ENCODE measurements at places on chromosomes 2 and 18.

- peak; percentile 93 for DNase-seq
Measured at GRCh38 chr2:220279372-220279771, 651.9 kb downstream of the SLC4A3 start.

GRCh38 chr2:127597046-127597983, 48.6 kb upstream of the GPR17 start:
- DNase-seq, result no peak

DNA sequence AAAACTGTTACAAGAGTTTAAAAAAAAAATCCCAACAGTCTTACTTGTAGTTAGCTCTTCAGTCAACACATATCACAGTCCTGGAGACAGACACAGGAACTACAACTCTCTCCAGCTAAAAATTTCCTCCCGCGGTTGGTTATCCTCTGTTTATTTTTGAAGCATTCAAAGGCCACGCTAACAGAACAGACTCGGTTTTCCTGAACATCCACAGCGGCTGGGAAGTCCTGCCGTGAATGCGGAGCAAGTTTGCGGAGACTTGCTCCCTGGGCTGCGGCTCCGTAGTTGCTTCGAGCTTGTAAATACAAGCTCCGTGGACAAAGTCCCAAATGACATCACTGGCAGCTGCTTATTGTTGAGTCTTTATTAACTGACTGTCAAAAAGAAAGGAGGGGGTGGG, at the start of gene NCKAP5:
NCKAP5 (minus strand) TSS at position 292 of the 400 bp plus-strand sequence. CDS start 50,937 bp downstream, outside the sequence.
- peak; percentile 38 for DNase-seq

GRCh38 chr2:26674002-26674751, 18.3 kb upstream of the KCNK3 start:
- no peak for DNase-seq

DNA sequence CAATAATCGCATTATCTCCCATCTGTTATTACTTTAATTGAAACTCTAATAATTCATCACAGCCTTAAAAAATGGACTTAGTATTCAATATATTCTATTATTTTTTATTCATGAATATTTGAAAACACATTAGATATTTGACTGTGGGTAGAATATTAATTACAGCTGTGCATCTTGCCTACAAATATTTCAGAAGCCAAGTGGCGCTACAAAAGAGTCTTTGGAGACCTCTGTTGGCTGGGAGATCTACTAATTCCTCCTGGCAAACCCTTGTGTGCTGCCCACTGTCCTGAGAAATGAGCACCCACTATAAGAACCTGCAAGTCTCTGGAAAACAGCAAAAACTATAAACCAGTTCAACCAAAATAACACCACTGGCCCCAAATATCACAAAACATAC, 54.5 kb downstream of the PRELID3A start:
- no peak for DNase-seq
